ENCODE measurements at places on chromosomes 5 and 9.

- DNase-seq, result no peak
Observed at GRCh38 chr5:85333276-85333675, 948.6 kb upstream of the EDIL3 start.

GRCh38 chr5:8393240-8393639, 524.3 kb downstream of the MTRR start:
- DNase-seq, result no peak

GRCh38 chr9:89154651-89155336, 23.8 kb downstream of the SHC3 start:
- DNase-seq, result no peak

- DNase-seq, result no peak
Observed at GRCh38 chr5:7779019-7780005, 71.6 kb downstream of the CFAP90 start.

DNA sequence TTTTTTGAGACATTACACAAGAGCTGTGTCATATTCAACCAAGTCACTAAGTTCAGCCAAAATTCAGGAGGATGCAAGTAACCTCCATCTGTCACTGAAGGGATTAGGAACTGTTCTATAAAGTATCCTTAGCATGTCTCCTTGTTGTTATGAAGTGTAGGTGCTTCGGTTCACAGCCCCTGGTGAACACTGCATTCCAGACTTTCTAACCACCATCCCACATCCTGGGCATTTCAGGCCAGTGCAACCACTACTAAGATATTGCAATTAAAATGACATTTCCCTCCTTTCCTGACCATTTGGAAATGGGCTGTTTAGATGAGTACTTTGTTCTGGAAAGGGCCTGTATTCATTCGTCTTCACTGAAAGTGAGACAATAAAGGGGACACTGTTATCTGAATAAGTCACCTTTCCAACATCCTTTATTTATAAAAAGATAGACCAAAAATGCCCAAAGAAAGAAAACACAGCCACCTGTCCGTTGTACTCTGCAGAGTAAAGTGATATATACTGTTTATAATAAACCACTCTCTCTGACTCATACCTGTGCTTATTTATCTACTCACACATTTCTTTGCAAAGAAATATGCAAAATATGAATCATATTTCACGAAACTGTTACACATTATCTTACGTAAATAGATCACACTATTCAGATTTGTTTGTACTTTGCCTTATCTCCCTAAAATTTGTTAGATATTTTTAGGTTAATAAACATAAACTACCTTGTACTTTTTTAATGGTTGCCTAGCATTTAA, 861.9 kb downstream of the CDH18 start:
- DNase-seq, result no peak

- DNase-seq, result peak; percentile 21
Observed at GRCh38 chr5:79845448-79846197, 145.4 kb downstream of the MTX3 start.

Data from stimulated activated CD8-positive, alpha-beta memory T cell treated with anti-CD3 and anti-CD28 coated beads, Interleukin-15, amount 100 ng/mL, for 48 hours (primary cell).